ENCODE measurements at places on chromosomes 1 and 21. TPM values are rescaled to one million over a fixed set of nuclear protein-coding genes. Genes with fewer than 3 reads are reported as not detected.

GRCh38 chr1:177255411-177255810 is 84.7 kb downstream of the BRINP2 start:
- no peak overlapping the region for H3K27ac ChIP-seq
- no peak for DNase-seq
- peaks cover 11% of the 10 kb centered on the region for H3K4me1 ChIP-seq
- no peak overlapping the region for H3K4me3 ChIP-seq
- H3K36me3 ChIP-seq, result no peaks in the 10 kb centered on the region

GRCh38 chr1:210937846-210938245 is 196.1 kb downstream of the KCNH1 start:
- DNase-seq, result no peak
- no peaks in the 10 kb centered on the region for H3K36me3 ChIP-seq
- no peak overlapping the region for H3K4me3 ChIP-seq
- H3K4me1 ChIP-seq, result no peaks in the 10 kb centered on the region

DNA sequence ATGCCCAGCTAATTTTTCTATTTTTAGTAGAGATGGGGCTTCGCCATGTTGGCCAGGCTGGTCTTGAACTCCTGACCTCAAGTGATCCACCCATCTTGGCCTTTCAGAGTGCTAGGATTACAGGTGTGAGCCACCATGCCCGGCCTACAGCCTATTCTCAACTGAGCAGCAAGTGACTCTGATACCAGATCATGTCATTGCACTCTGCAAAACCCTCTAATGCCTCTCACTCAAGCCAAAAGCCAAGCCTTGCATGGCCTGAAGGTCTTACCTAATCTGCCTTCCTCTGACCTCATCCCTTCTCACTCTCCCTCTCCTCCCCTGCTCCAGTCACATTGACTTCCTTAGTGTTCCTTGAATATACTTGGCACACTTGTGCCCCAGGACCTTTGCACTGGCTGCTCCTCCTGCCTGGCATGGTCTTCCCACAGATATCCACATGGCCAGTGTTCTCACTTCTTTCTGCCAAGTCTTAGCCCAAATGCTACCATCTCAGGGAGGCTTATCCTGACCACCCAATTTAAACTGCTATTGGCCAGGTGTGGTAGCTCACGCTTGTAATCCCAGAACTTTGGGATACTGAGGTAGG is 8.2 kb upstream of the ASAP3 start:
- no peaks in the 10 kb centered on the region for H3K27me3 ChIP-seq
- H3K27ac ChIP-seq, result no peak overlapping the region
- H3K4me1 ChIP-seq, result peaks cover 2% of the 10 kb centered on the region
- H3K36me3 ChIP-seq, result no peaks in the 10 kb centered on the region
- DNase-seq, result no peak
- no peak overlapping the region for H3K4me3 ChIP-seq

- no peak overlapping the region for H3K4me3 ChIP-seq
- H3K36me3 ChIP-seq, result no peaks in the 10 kb centered on the region
- no peaks in the 10 kb centered on the region for H3K27me3 ChIP-seq
- peak; percentile 80 for DNase-seq
- no peak overlapping the region for H3K27ac ChIP-seq
- H3K4me1 ChIP-seq, result no peaks in the 10 kb centered on the region
These were observed 33.1 kb upstream of the ZNF644 start for GRCh38 chr1:91054780-91055481.

- peaks cover 14% of the 10 kb centered on the region for H3K4me1 ChIP-seq
- H3K4me3 ChIP-seq, result no peak overlapping the region
- peak overlapping the region; percentile 56 for H3K27ac ChIP-seq
These were observed 23.2 kb upstream of the ZNF648 start for GRCh38 chr1:182084487-182085316.

DNA sequence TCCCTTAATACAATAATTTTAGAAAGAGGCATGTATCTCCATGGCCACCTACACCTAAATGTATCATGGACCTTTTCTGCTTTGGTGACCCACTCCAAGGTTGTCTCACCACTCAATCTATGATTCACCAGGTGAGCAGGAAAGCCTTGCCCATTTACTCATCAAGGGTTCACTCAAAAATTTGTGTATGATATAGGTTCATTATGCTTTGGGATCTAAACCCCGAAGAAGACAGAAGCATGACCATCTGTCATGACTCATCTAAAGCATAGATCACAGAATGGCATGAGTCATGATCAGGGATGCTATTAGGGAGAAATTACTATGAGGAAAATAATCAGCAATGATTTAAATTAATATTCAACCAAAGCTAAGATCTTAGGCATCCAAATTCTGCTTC is 38.5 kb downstream of the PYHIN1 start:
- H3K4me3 ChIP-seq, result no peak overlapping the region
- H3K36me3 ChIP-seq, result no peaks in the 10 kb centered on the region
- no peaks in the 10 kb centered on the region for H3K4me1 ChIP-seq
- no peaks in the 10 kb centered on the region for H3K27me3 ChIP-seq
- H3K27ac ChIP-seq, result no peak overlapping the region
- no peak for DNase-seq

- no peak overlapping the region for H3K27ac ChIP-seq
- H3K4me3 ChIP-seq, result no peak overlapping the region
- no peaks in the 10 kb centered on the region for H3K27me3 ChIP-seq
- H3K36me3 ChIP-seq, result no peaks in the 10 kb centered on the region
- no peak for DNase-seq
These were observed 36.7 kb downstream of the DISC1 start for GRCh38 chr1:231663211-231663792.

- no peaks in the 10 kb centered on the region for H3K27me3 ChIP-seq
- H3K36me3 ChIP-seq, result no peaks in the 10 kb centered on the region
- no peak overlapping the region for H3K4me3 ChIP-seq
- no peak overlapping the region for H3K27ac ChIP-seq
- no peaks in the 10 kb centered on the region for H3K4me1 ChIP-seq
- DNase-seq, result no peak
These were observed 59.2 kb downstream of the TIAM1 start for GRCh38 chr21:31284797-31285397.

GRCh38 chr1:43253173-43253572 is 16.6 kb upstream of the TMEM125 start:
- no peaks in the 10 kb centered on the region for H3K36me3 ChIP-seq
- H3K27me3 ChIP-seq, result no peaks in the 10 kb centered on the region
- H3K27ac ChIP-seq, result no peak overlapping the region
- H3K4me1 ChIP-seq, result no peaks in the 10 kb centered on the region
- no peak for DNase-seq
- H3K4me3 ChIP-seq, result no peak overlapping the region

DNA sequence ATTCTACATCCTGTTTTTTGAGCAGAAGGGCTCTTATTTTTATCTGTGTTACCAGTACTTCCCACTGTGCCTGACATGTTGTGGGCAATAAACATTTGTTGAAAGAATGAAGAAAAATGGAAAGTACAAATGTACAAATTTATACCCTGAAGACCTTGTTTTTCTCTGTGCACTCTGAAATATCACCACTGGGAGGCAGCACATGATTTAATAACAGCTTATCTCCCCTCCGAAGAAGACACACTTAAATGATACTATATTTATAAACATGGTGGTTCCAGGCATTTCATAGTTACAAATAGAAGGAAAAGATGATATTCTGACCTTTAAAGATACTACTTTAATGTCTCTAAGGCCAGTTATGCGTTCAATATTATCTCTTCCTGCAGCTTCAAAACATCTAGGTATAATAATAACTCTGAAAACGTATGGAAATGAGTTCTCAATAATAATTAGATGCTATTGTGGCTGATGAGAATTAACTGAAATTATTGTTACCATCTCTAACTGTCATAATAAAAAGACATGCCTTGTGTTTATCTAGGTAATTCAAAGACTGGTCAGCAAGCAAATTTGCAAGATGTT is 12.8 kb downstream of the DYNLT5 start:
- H3K4me3 ChIP-seq, result no peak overlapping the region
- no peak overlapping the region for H3K27ac ChIP-seq
- no peaks in the 10 kb centered on the region for H3K36me3 ChIP-seq
- no peaks in the 10 kb centered on the region for H3K4me1 ChIP-seq

DNA sequence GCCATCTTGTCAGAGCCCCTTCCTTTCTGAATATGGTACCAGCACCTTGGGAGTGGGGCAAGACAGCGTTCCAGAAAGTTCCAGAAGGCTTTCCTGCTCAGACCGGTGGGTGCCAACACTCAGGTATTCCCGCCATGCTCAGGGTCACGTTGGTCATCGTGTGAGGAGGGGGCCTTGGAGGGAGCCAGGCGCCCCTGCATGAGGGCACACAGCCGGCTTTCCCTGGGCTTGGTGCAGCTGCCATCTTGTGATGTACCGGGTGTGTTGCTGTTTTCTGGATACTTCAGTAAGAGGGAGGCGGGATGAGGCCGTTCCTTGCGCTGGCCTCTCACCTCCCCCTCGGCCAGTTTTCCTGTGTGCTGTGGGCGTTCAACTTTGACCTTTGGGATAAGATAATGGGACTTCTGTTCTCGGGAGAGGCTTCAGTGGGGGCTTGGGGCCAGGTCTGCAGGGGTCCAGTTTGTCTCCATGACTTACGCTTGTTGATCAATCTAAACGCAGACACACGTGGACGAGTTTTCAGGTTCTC is 69.7 kb downstream of the PRDM16 start:
- no peak for DNase-seq
- H3K27me3 ChIP-seq, result no peaks in the 10 kb centered on the region
- H3K27ac ChIP-seq, result no peak overlapping the region
- H3K36me3 ChIP-seq, result no peaks in the 10 kb centered on the region
- peaks cover 17% of the 10 kb centered on the region for H3K4me1 ChIP-seq
- no peak overlapping the region for H3K4me3 ChIP-seq

ECM1 gene
- 18.6 TPM for total RNA-seq

- no peaks in the 10 kb centered on the region for H3K36me3 ChIP-seq
- no peak for DNase-seq
- no peaks in the 10 kb centered on the region for H3K27me3 ChIP-seq
- H3K27ac ChIP-seq, result no peak overlapping the region
These were observed 248.0 kb downstream of the PLPP3 start for GRCh38 chr1:56331207-56331891.

- DNase-seq, result no peak
- H3K27ac ChIP-seq, result no peak overlapping the region
- peaks cover 8% of the 10 kb centered on the region for H3K4me1 ChIP-seq
- H3K36me3 ChIP-seq, result no peaks in the 10 kb centered on the region
These were observed 4.4 kb downstream of the C1orf167 start for GRCh38 chr1:11766429-11766776.

DNA sequence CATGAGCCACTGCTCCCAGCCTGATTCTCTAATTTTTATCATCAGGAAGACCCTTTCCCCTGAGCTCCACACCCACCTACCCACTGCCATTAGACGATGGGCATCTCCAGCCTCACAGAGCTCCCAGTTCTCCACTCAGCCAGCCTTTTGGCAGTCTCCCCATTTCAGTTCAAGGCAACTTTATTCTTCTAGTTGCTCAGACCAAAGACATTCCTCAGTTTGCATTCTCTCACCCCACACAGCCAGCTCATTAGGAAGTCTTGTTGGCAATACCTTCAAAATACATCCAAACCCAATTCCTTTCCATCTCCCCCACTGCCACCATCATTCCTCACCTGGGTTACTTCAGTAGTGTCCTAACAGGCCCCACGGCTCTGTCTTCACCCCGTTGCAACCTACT is 53.4 kb upstream of the COX20 start:
- no peak overlapping the region for H3K4me3 ChIP-seq
- H3K36me3 ChIP-seq, result no peaks in the 10 kb centered on the region
- no peak overlapping the region for H3K27ac ChIP-seq
- H3K4me1 ChIP-seq, result no peaks in the 10 kb centered on the region
